Activated CD4-positive, alpha-beta T cell treated with anti-CD3 and anti-CD28 coated beads for 1 hour (primary cell): ENCODE measurements at places on chromosomes 7 and 10.

- no peak for DNase-seq
Measured at GRCh38 chr7:148982654-148983199, 45.6 kb downstream of the PDIA4 start.

DNA sequence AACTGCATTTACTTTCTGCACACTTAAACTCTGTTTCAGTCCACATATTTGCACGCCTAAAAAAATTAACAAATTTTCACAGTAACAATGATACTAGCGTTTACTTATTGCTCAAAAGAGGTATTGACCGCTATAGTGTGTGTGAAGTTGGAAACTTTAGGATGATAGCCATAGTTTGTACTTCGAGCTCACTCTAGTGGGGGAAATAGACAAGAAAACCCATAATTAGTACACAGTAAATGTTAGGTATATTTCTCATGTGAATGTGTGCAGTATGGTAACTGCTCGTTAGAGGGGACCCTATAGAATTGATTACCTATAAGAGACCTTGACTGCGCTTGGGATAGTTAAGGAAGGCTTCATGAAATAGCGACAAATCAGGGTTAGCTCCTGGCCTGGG, 238.4 kb downstream of the AUTS2 start:
- DNase-seq, result no peak

DNA sequence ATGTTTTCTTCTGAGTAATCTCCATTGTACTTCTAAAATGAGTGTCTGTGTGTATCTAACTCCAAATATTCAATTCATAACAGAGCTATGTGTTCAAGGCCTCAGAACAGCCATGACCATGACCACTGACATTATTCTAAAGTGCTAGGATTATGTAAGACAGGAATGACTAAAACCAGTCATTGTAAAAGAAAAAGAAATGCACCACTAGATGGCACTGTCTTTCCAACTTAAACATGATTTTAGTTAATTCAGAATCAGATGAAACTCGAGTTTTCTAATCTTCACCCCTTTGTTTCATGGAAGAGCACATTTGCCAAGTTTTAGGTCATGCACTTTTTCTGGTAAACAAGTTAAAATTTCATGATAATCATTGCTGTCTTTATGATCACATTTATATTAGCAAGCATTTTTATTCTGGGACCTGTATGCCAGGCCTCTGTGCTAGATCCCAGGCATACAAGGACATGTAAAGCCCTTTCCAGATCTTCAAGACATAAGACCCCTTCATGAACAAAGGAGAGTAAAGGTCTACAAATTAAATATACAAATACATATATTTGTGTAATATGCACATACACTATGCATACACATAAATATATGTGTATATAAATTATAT, 26.1 kb upstream of the RSU1 start:
- no peak for DNase-seq

- DNase-seq, result no peak
Measured at GRCh38 chr10:19785366-19785765, 30.9 kb upstream of the PLXDC2 start.

DNA sequence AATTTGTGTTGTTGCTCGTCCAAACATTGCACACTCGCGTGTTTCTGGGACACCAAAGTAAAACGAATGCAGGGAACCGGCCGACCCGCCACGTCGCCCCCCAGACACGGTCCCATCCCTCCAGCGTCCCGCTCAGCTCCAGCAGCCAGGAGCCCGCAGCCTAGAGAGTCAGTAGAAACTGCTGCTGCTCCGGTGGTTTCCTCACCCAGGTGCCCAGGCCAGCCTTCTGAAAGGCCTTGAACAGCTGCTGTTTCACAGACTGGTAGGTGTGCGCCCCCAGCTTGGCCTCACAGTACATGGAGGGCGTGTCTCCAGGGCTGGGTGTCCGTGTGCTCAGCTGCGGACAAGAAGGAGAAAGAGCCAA, 126.8 kb downstream of the WDR37 start:
- DNase-seq, result no peak

- no peak for DNase-seq
Measured at GRCh38 chr10:28891058-28891713, 213.9 kb downstream of the BAMBI start.

- no peak for DNase-seq
Measured at GRCh38 chr7:32582036-32582435, 86.7 kb downstream of the AVL9 start.

GRCh38 chr10:100307684-100308083, 21.2 kb upstream of the BLOC1S2 start:
- no peak for DNase-seq

DNA sequence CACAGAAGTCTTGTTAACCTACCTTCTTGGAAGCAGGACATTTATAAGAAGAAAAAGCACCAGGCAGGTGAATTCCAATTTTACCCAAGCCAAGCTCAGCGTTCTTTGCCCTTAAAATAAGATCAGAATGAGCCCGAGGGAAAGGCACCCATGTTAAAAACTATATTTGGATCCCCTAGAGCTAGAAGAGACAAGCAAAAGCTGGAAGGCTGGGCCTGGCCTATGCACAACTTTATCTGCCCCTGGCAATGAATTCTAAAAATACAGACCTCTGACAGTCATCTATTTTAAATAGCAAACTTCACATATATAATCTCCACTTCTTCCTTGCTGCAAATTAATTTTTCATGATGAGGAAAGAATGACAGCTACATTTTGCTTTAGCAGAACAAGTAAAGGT, 180.9 kb downstream of the FGFR2 start:
- no peak for DNase-seq

DNA sequence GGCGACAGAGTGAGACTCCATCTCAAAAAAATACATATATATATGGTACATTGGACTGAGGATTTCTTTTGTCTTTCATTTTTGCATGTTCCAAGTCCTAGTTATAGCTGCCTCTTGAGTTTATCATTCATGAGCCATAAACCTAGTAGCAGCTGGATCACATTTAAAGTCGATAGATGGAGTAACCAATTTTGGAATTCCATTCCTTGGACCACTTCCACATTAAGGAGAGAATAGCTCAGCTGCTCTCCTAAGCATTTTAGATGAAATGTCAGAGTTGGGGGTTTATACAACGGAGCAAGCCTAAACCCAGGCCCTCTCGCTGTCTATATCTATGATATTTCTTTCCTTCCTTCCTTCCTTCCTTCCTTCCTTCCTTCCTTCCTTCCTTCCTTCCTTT, 141.2 kb downstream of the LYZL1 start:
- DNase-seq, result no peak

DNA sequence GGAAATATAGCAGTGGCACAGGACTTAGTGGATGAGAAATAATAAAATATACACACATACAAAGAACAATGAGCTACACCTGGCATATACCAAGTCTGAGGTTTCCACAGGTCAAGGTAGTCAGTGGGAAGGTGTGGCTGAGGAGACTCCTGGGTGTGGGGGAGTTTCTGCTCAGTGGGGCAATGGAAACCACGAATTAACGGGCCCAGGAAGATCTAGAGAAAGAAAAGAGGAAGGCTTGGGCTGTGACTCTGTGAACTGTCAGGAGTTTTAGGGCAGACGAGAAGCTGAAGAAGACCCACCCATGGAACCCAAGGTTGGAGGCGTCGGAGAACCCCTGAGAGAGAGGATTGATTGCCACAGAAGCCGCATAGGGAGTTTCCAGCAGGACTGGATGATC, 196.5 kb downstream of the HERPUD2 start:
- DNase-seq, result no peak

DNA sequence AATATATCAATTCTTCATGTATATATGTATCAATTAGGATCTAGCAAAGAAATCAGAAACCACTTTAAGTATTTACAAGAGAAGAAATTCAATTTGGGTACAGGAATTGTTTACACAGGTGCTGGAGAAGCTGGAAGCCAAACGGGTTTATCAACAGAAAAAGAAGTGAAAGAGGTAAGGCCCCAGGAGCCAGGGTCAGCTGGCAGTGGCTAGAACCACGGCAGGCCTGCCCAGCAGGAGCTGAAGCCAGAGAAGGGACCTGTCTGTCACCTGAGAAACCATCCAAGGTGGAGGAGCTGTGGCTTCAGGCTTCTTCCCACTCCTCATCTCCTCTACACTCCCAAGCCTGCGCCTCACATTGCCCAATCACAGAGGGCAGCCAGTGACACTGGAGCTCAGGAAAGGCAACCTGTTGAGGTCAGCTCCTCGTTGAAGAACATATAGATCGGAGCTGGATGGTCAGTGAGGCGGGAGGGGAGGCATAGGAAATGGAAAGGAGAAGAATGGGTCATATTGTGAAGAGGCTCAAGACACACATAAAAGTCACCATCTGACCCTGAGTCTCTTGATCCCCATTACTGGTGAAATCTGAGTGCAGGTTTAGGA, 182.6 kb downstream of the REEP3 start:
- DNase-seq, result no peak

DNA sequence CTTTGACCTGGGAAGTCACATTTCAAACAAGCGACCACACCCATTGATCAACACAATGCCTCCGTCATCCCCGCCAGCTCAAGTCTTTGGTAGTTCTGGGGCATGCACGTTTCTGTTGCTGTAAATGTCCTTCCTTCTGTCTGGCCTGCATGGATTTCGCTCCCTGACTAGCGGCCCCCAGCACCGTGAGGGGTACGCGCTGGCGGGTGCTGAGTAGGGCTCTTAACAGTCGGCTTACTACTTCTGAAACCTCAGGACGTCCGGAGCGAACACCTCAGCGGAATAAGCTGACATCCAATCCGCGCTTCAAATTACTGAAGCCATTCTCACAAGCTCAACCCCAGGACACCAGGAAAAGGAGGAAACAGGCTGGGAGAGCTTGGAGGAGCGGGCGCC, 505 bp downstream of the NUDCD3 start:
- peak; percentile 30 for DNase-seq

DNA sequence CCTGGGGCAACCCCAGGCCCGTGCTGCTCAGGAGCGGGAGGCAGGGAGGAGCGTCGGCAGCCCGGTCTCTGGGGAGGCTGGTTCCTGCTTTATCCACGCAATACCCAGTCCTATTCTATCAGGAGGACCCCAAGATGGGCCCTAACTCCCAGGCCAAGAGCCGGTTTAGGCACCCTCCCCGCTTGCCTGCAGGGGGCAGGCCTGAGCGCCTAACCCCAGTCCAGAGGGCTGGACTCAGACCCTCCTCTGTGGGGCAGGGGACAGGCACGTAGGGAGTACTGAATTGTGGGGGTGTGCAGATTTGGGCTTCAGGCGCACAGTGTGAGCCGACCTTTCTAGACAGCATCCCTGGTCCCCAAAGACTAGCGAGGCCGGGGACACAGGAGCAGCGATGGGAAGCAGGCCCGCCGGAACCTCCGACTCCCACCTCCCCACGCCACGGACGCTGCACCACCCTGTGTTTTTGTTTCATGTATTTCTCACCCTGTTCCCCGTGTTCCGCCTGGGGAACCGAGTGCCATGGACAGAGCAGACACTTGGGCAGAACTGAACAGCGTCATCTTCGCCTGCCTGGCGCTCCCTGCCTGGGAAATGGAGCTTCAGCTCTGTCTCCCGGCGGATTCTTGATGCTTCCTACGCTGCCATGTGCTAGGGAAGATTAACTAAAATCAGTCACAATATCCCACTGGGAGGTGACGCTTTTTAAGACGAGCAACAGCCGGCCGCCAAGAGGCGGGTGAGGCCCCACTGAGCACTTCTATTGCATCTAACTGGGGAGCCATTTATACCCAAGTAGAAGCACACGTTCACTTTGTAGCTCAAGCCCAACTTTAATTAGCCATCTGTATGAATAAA, 5.3 kb downstream of the NUDT1 start:
- no peak for DNase-seq

DNA sequence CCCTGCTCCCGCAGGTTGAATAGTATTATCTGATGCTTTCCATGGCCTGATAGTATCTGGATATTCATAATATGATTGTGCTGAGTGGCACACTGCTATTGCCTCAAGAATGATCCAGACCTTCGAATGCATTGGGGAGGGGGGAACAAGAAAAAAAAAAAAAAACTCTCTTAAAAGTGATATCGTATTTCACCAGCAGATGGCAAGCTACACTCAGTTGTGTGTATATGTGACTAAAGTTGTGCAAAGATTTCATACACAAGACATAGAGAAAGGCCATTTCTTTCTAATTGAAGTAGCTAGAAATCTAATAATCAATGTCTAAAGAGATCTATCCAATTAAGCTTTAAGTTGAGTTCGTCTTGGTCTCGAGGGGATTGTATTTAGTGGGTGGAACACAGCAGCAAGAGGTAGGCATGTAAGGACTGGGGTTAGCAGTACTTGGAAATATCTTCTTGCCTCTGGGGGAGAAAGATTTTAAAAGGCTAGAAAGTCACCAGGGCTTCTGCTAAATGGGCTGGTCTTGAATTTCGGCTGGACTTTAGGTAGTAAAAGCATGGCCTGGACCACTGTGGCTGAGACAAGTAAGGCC, 15.3 kb downstream of the SFRP4 start:
- DNase-seq, result no peak

GRCh38 chr7:44294325-44295069, 30.9 kb downstream of the CAMK2B start:
- no peak for DNase-seq

GRCh38 chr10:88705958-88706357, at the start of gene LIPK:
Gene LIPK, plus strand, starts transcription at chr10:88706249. Its CDS starts 18,295 bp downstream, at chr10:88724544.
- DNase-seq, result no peak

DNA sequence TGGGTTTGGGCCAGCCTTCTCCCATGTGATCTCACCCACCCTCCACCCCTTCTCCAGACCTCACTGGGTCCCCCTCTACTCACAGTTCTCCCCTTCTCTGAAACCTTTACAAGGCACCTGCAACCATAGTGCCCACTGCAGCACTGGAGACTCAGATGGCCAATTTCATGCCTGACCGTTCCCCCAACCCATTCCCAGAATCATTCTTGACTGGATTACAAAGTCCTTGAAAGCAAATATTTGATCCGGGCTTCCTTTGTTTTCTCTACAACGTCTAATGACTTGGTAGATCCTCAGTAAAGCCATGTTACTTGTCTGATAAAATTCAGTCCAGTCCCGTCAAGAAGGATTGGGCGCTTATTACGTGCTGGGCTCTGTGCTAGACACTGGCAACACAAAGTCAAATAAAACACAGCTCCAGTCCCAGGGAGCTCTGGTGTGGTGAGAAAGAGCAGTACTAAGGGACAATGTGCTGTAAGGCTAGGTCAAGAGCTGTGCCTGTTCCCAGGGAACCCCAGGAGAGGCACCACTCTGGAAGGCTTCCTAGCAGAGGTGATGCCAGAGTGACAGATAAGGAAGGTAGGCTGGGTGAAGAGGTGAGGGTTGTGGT, 36.5 kb downstream of the SH3PXD2A start:
- no peak for DNase-seq

DNA sequence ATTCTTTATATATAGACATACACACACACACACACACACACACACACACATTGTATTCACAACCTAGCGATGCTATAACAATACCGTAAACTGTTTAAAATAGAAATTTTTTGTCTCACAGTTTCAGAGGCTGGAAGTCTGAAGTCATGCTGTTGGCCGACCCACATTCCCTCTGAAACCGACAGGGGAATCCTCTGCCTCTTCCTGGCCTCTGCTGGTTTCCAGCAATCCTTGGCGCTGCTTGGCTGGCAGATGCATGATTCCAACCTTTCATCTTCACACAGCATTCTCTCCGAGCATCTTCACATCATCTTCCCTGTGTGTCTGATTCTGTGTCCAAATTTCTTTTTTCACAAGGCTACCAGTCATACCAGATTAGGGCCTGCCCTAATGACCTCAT, 94.8 kb downstream of the CCDC71L start:
- DNase-seq, result no peak

- no peak for DNase-seq
Measured at GRCh38 chr7:66950763-66951162, 29.7 kb downstream of the TMEM248 start.

- DNase-seq, result peak; percentile 4
Measured at GRCh38 chr10:42952349-42952748, 124.5 kb upstream of the RET start.
